Activated CD4-positive, alpha-beta T cell treated with anti-CD3 and anti-CD28 coated beads, Interleukin-2, Interleukin-4, amounts not matched to agents 100 ng/mL and 50 ng/mL, durations not matched to agents 16 hours and 8 hours (primary cell): ENCODE measurements at places on chromosomes 12 and 14.

- peak; percentile 24 for DNase-seq
These were observed 23.3 kb downstream of the GABARAPL1 start for GRCh38 chr12:10235761-10236631.

DNA sequence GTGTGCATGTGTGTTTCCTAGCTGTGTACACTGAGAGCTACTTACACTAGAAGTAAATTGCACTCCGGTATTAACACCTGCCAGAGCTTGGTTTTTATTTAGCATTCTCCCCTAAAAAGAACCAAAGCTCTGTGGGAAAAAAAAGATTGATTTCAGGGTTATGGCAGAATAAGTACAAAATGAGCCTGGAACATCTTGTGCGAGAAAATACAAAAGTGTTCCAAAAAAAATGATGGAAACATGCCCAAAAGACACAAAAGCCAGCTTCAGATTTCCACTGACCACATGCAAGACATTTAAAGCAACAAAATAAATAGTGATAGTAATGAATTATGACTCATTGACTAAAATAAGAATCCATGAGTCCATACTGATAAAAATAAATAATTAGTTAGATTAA is 188.3 kb downstream of the GXYLT1 start:
- DNase-seq, result no peak

- DNase-seq, result no peak
These were observed 77.9 kb upstream of the AVPR1A start for GRCh38 chr12:63228853-63229252.

DNA sequence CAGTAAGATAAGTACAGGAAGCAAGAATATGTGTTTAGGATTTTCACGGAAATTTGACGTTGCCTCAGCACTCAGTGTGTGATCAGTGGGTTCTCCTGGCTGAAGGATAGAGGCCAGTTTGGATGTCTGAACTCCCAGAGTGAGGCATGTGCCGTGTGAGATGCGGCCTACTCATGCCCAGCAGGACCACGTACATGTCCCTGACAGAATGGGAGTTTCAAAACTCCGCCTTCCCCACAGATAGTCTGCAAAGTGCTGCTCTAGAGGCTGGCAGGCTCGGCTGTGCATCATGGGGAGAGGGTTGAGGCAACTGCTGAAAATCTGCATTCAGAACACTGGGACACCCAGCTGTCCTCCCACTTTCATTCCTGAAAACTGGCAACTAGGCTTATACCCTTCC is 58.3 kb downstream of the NINJ2 start:
- DNase-seq, result no peak

DNA sequence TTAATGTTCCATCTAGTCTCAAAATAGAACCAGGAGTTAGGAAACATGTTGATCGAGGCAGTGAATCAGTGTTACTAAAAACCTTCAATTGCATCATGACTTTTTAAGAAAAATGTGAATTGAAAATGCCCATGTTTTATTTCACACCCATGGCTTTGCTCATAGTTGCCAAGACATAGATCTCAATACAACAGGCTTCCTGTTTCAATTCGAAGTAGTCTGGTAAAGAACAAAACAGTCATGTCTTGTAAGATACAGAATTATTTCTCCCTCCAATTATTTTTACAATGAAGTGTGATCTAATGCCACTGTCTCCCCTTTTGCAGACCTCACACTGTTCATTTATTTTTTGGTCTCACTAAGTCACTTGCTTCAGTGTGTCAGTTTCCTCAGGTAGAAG is 44.6 kb upstream of the FAR2 start:
- peak; percentile 22 for DNase-seq

DNA sequence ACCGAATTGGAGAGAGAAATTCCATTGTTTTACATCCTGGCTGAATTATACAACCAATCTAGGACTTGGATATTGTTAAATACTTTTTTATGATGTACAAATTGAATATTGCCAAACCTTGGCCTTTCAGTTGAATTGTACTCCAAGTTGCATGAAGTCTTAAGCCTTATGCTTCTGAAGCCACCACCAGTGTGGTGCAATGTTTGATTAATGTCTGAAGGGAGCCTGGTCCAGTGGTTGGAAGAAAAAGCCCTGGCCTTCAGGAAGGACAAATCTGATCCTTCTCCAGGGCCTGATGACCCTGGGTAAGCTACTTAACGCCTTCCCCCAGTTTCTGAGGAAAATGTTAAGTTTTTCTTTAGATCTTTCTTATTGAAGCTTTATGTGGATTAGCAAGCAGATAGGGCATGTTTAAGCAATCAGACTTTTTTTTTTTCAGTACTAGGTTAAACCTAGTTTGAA is 72.0 kb downstream of the PAPOLA start:
- DNase-seq, result no peak

- no peak for DNase-seq
These were observed 94.9 kb downstream of the CHGA start for GRCh38 chr14:93017898-93018297.

GRCh38 chr12:113980537-113981337 is 14.6 kb upstream of the RBM19 start:
- DNase-seq, result peak; percentile 25

DNA sequence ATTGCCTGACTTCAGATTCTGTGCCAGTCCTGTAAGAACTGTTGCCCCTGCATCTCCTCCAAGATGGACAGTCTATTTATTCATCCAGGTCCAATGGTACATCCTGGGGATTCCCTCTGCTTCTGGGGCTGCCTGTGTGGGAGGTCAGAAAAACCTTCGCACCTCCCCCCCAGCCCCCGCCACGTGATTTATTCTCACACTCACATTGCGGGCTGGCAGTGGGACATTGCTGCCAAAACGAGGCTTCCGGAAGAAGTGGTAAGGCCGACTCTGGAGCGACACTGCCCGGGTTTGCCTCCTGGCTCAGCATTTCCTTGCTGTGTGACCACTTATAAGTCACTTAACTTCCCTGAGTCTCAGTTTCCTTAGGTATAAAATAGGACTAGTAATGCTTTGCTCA is 5.9 kb upstream of the RTL1 start:
- no peak for DNase-seq

DNA sequence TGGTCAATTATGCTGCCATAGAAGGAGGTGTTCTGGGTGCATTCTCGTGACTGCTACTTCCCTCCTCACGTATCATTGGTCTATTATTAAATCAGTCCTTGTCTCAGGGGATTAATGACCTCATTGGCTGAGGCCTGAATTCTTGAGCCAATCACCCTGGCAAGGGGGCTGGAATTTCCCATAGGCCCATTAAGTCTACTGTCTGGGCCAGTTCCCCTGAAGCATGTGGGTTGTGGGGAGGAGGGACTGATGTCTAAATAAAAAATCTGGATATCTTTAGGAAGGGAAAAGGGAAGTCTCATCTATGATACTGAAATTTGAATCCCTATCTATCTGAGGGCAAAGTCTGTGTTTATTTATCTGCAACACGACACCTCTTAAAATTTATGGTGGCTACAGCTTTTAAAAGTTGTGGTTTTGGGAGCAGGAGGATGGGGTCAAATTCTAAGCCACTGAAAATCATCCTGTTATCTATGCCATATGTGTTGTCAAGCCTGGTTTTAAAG is 71.9 kb downstream of the DYRK2 start:
- no peak for DNase-seq

- no peak for DNase-seq
These were observed 39.8 kb downstream of the TMEM63C start for GRCh38 chr14:77221241-77221871.

DNA sequence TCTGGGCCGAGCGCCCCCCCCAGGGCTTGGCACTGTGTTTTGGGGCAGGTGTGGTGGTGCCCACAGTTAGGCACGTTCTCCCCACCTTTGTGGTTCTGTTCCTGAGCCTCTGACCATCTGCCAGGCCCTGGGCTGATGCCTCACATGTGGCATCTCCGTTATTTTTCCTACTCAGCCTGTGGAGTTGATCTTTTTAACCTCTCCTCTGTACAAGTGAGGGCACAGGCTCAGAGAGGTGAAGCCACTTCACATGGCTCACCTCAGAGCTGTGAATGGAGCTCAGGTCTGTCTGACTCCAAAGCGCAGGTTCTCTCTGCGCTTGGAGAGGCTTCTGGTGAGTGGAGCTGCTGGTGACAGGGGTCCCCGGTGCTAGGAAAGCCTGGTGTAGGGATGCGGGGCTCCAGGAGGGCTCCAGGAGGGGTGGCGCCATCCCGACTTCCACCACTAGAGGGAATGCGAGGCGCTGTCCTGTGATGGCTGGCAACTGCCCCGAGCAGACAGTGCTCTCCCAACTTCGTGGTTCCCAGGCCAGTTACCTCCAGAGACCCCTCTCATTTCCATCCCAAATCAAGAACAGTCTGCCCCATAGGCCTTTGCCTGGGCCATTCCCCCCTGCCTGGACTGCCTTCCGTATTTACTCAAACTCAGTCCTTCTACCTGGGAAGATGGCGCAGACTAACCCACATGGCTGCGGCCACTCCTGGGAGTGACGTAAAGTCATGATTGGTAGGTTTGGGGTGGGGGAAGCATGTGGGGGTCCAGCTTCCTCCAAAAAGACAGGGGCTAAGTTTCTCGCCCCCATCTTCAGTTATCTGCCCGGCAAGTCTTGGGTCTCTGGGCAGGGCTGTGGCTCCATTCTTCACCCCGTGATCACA is 9.9 kb downstream of the BCL7A start:
- peak; percentile 34 for DNase-seq

- peak; percentile 36 for DNase-seq
These were observed at the start of gene PALS1 for GRCh38 chr14:67241411-67242167. PALS1 (plus strand) TSS chr14:67241435; CDS start chr14:67279171, 37,736 bp downstream.
